ENCODE measurements at places on chromosomes 4 and X.

DNA sequence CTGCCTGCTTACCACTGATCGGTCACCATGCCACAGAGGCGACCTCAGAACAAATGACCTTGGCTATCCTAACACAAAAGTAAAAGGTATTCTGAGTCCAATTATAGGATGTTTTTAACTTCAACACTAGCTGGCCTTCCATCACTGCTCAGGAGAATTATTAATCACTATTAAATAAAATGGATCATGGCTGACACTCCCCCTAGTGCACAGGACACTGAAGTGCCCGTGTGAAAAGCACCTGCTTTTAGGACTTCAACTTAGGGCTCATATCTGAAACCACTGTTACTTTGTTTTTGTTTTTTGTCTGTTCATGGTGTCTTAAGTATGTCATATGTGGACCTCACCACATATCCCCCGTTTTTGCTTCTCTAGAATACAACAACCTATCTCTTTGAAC is 33.9 kb downstream of the STX18 start:
- DNase-seq, result no peak

GRCh38 chr4:176186067-176186466 is 9.3 kb downstream of the SPATA4 start:
- no peak for DNase-seq

DNA sequence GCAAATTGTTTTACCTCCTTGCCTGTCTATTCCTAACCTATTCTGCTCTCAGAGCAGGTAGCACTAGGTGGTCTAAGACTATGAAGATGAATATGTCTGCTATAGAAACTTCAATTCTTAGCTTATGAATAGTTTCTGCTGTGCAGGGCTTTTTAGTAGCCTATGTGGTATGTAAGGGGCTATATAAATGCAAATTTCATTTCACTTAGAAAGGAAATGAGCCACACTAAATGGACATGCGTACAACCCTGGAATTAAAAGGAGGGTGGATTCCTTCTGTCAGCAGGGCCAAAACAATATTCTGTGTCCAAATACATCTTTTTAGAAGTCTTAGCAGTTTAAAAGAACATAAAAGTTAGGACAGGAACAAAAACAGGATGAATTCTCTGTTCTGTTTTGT is 163.9 kb upstream of the GEMIN8 start:
- DNase-seq, result no peak

GRCh38 chr4:26368685-26369084 is 47.9 kb downstream of the RBPJ start:
- no peak for DNase-seq

DNA sequence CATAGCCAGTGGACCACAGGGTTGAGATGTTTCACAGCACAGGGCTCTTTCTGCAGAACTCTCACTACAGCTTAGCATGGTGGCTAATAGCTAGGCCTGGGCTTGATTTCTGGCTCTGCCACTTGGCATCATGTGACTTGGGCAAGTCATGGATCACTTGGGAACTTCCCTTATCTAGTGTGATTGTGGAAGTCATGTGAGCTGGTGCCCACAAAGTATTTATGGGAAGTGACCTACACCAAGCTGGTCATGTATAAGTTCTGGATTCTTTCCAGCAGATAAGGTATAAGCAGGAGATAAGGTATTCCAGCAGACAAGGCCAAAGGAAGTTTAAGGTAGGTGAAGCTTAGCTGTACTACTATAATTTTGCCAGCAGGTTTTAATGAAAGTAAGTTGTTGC is 61.0 kb downstream of the REELD1 start:
- no peak for DNase-seq

DNA sequence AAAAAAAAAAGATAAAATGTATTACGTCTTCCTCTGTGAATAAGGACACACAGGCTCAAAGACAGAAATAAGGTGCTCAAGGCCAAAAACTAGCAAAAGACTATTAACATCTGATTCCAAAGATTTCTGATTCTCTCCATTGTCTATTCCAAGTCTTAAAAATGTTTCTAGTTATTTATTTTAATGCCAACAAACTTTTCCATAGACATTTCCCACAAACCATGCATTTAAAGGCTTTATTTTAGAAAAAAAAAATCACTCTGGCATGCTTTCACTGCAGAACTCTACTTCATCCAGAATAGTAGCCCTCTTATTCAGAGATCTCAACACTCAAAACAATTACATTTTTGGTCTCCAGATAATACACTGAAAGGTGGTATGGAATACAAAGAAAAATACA is 545.0 kb upstream of the TENM3 start:
- no peak for DNase-seq

DNA sequence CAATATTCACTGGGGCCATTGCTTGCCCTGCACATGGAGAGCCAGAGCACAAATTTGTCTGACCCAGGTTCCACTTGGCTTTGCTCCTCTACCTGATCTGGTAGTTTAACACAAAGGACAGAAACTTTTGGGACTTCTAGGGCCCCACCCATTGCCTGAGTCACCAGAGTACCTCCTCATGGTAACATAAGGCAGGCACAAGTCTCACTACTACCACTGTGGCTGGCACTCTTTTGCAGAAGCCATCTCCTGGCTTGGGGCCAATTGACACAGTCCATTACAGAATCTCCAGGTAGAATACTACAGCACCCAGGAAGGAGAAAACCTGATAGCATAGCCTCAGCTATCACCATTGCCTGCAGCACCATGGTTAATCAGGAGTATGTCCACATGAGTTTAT is 52.6 kb upstream of the NAP1L2 start:
- no peak for DNase-seq

DNA sequence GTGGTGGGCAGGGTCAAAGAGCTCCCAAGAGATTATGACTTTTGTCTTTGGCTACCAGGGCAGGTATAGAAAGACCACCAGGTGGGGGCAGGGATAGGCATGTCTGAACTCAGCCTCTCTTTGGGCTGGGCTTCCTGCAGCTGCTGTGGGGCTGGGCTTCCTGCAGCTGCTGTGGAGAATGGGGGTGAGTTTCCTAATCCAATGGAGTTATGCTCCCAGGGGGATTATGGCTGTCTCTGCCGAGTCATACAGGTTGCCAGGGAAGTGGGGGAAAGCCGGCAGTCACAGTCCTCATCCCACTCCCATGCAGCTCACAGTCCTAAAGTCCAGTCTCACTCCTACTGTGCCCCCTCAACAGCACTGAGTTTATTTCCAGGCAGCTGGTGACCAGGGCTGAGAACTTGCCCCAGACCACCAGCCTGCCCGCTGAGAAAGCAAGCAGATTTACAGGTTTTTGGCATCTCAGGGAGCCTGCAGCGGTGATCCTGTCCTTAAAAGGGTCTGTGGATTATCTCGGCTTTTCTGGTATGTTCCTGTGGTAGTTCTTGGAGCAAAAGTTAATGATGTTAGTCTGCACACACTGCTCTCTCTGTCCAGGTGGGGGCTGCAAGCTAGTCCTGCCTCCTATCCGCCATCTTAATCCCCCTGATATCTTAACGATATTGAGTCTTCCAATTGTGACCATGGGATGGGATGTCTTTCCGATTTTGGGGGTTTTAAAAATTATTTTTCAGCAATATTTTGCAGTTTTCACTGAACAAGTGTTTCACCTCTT is 133.4 kb downstream of the RTL9 start:
- no peak for DNase-seq

DNA sequence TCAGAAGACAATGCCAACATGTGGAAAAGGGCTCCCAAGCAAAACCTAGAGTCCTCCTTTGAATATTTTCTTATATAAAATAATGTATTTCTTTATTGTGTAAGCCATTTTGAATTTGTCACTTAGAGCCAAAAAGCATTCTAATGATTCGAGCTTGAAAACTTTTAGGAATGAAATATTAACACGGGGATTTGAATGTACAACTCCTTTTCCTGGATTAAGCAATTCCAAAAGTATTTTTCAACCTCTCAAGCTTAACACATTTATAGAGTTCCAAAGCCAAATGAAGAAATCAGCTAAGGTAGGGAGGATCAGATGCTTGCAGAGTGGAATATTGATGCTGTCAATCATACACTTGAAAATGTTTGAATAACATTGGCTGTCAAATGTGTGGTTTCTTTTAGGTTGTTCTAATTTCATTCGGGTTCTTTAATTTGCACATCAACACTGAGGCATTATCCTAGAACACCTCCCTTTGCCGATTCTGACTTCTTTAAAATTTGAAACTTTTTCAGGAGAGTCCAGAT is 67.2 kb upstream of the ETNPPL start:
- DNase-seq, result no peak

DNA sequence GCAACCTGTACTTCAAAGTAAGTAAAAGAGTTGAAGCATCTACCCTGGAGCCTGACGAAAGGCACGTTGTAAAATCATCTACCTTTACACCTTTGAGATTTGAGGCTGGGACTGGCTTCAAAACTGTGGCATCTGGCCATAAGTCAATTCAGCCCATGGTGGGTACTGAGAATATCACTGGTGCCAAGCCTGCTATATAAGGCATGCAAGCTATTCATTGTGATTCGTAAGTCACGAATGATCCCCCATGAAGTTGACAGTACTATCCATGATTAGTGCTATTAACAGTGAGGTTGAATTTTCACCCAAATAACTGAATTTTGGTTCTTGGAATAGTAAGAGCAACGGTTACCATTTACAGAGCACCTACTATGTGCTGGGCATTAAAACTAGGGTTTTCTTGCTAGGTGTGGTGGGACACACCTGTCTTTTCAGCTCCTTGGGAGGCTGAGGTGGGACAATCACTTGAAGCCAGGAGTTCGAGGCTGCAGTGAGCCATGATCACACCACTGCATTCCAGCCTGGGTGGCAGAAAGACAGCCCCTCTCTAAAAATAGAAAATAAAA is 39.8 kb downstream of the IRF2 start:
- DNase-seq, result no peak

- no peak for DNase-seq
These were observed 53.5 kb downstream of the PAGE2 start for GRCh38 chrX:55142206-55142918.

GRCh38 chr4:88819818-88820697 is 122.4 kb upstream of the NAP1L5 start:
- DNase-seq, result no peak

- DNase-seq, result no peak
These were observed 104.5 kb downstream of the UBE2NL start for GRCh38 chrX:143988356-143988755.

DNA sequence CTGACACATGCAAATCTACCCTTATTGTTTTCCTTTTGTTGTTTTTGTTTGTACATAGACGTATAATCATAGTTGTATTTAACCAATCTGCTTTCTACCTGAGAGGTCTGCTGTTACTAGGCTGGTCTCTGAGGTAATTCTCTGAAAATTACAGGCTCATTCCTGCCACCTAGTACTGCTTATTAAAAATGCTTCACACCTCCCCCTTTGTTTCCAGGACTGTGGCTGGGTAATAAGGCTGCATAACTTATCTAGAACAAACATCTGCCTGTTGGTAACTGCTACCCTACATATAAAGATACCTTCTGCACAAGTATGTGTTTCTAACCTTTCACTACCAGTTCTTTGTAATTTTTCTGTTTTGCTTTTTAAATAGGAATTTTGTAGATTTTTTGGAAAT is 34.2 kb downstream of the COX7B2 start:
- DNase-seq, result no peak

DNA sequence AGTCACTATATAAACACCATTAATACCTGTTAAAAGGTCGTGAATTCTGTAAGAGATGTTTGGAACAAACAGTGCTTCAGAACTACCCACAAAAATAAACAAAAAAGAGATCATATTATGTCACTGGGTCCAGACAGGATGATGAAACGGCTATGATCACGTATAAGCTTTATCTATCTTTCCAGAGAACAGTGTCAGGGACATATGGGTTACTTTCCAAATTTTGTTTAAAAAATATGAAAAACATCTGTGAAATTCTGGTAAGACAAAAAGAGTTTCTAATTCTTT is 90.0 kb downstream of the SORBS2 start:
- DNase-seq, result no peak
